Glomerular endothelial cell (primary cell): ENCODE measurements at places on chromosomes 1 and 21.
A peak's percentile ranks its signal among the peaks of the same experiment; 100 is the strongest.

- no peak for DNase-seq
Observed at GRCh38 chr1:225768662-225769426, 8.8 kb upstream of the SRP9 start.

- DNase-seq, result no peak
Observed at GRCh38 chr1:2141025-2141424, 53.5 kb downstream of the FAAP20 start.

GRCh38 chr21:34707876-34708325 lies 39.1 kb downstream of the CLIC6 start:
- no peak for DNase-seq

GRCh38 chr1:62367005-62367557 lies 47.8 kb upstream of the KANK4 start:
- no peak for DNase-seq

- no peak for DNase-seq
Observed at GRCh38 chr1:173423291-173423690, 53.8 kb upstream of the PRDX6 start.

GRCh38 chr1:204563307-204563706 lies 47.1 kb downstream of the MDM4 start:
- DNase-seq, result no peak

DNA sequence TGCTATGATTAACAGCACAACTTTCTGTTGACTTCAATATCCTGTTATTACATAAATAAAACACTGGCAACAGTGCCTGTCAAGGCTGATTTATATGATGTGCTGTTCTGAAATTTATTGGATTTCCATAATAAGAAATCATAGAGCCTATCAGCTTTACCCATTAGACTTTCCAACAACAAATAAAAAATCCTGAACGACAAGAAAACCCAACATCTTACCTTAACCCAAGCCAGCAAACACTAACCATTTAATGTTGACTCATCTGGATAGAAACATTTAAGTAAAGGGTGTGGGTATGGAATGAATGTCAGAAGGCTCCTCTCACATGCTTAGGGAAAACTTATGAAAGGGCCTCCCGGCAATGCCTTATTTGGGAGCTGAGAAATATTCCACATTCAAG lies 165.1 kb downstream of the SLC45A1 start:
- DNase-seq, result no peak

GRCh38 chr1:66351478-66351877 lies 182.5 kb upstream of the SGIP1 start:
- no peak for DNase-seq

- DNase-seq, result peak; percentile 88
Observed at GRCh38 chr1:28437924-28438699, 67.7 kb upstream of the RCC1 start.

- DNase-seq, result peak; percentile 29
Observed at GRCh38 chr1:172719694-172720138, 60.8 kb downstream of the FASLG start.

DNA sequence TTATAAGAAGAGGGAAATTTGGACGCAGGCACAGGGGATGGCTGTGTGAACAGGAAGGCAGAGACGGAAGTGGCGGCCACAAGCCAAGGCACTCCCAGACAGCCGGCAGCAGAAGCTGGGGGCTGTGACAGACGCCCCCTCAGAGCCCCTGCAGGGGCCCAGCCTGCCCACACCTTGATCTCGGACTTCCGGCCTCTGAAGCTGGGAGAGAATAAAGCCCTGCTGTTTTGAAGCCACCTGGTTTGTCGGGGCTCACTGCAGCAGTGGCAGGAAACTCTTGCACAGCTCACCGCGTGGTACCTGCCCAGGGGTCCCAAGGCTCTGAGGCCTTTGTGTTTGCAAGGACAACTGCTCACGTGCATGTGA lies 13.7 kb downstream of the MEGF6 start:
- DNase-seq, result no peak

- DNase-seq, result no peak
Observed at GRCh38 chr1:162357681-162358266, 18.9 kb downstream of the SPATA46 start.

GRCh38 chr1:8460132-8460544 lies 142.2 kb downstream of the SLC45A1 start:
- no peak for DNase-seq

GRCh38 chr1:219507437-219507836 lies 105.5 kb downstream of the ZC3H11B start:
- DNase-seq, result no peak

GRCh38 chr1:228333739-228334115 lies 72.9 kb downstream of the TRIM11 start:
- no peak for DNase-seq

- no peak for DNase-seq
Observed at GRCh38 chr21:36425286-36425685, 40.1 kb downstream of the CHAF1B start.
